GM10248 (cell line): ENCODE measurements at places on chromosomes 1 and 21.

GRCh38 chr1:203289281-203289981 lies 15.9 kb upstream of the BTG2 start:
- DNase-seq = peak; percentile 87

DNA sequence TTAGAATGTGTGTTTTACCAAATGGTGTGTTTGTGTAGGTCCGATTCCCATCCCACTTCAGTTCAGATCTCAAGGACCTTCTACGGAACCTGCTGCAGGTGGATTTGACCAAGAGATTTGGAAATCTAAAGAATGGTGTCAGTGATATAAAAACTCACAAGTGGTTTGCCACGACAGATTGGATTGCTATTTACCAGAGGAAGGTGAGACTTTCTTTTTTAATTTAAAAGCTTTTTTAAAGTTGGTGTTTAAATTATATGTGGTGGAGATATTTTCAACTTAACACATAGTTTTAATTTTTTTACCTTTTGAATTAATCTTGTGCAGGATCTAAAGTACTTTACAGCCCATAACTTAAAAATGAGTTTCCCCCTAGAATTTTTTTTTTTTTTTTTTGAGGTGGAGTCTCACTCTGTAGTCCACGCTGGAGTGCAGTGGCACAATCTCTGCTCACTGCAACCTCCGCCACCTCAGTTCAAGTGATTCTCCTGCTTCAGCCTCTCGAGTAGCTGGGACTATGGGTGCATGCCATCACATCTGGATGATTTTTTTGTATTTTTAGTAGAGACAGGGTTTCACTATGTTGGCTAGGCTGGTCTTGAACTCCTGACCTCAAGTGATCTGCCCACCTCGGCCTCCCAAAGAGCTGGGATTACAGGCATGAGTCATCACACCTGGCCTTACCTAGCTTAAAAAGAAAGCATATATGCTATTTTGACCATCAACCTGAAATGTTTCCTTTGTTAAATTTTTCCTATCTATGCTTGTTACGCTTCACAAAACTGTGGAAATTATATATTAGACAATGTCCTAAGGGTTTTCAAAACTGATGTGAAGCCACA lies 70.3 kb downstream of the PRKACB start:
- DNase-seq = no peak

DNA sequence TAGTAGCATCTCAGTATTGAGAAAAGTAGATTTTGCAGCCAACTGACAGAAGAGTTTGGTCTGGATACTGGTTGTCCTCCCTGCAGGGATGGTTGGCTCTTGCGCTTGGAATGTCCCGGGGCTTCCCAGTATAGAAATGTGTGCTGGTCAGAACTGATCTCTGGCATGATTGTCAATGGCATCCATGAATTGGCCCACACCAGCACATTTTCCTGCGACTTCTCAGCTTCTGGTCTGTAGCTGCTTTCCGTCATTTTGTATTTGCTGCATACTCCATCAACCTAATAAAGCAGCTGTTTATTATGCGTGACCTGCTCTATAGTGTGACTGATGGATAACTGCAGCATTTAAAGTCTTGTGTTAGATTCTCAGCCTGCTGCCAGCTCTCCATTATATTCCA lies 203.7 kb downstream of the S1PR1 start:
- DNase-seq = no peak

GRCh38 chr1:235290740-235291502 lies 37.1 kb downstream of the ARID4B start:
- DNase-seq = no peak

- DNase-seq = peak; percentile 71
Observed at GRCh38 chr1:27348861-27349783, 7.3 kb downstream of the SYTL1 start.

GRCh38 chr1:199151634-199152425 lies 513.0 kb downstream of the PTPRC start:
- peak; percentile 8 for DNase-seq

DNA sequence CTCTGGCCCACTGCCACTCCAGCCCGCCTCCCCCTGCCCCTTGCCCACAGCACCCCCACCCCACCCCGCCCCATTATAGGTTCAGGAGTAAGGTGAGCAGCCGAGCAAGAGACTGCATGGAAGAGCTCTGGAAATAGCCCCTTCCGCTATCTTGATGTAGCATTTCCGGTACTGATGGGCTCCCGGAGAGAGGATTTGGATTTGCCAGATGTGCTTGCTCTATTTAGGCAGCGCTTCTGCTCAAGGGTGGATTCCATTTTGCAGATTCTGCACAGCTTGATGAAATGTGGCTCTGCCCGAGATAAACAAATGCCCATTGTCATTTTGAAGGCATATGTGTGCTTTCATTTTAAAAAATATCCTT lies 6.9 kb downstream of the TGFB2 start:
- DNase-seq = no peak

DNA sequence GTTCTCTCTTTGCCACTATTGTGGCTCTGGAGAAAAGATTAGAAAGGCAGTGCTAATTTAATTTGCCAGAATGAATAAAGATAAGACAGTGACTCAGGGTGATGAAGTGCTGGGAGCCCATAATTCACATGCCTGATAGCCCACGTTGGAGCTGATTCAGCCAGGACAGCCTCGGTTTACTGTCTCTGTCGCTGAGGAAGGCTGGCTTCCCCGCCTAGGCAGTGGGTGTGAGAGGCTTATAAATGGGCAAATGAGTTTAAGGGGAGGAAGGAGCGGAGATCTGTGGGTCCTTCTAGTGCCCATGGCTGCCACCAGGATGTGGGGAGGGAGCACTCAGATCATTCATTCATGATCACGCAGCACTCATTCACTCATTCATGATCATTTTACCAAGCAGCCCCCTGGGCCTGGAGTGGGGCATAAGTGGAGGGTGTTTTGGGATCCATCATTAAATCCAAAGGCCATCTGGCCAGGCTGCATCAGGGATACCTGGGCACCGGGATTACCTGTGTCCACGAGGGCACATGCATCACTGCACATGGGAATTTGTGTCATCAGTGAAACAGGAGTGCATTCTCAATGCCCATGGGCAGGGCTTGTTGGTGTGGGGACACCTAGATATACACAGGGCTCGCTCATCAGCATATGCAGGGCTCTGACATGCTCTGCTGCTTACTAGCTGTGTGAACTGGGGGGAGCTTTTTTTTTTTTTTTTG lies 315.4 kb downstream of the MATN1 start:
- no peak for DNase-seq

GRCh38 chr1:158810311-158810710 lies 20.8 kb upstream of the MNDA start:
- no peak for DNase-seq

- DNase-seq = no peak
Observed at GRCh38 chr1:168631671-168632400, 55.4 kb downstream of the XCL1 start.

DNA sequence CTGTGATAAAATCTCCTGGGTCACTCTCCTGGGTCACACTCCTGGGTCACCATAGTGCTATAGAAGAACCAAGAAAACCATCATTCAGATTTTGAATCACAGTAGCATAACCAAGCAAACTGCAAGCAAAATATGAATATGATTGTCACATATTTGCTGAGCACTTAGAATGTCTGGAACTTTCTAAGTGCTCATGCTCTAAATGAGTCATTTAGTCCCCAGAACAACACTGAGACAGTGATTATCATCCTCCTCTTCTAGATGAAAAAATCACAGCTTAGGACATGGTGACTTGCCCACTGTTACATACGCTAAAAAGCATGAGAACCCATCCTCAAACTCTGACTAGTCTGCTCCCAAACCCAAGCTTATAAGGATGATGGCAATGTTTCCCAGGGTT lies 39.5 kb upstream of the DDAH1 start:
- DNase-seq = no peak

DNA sequence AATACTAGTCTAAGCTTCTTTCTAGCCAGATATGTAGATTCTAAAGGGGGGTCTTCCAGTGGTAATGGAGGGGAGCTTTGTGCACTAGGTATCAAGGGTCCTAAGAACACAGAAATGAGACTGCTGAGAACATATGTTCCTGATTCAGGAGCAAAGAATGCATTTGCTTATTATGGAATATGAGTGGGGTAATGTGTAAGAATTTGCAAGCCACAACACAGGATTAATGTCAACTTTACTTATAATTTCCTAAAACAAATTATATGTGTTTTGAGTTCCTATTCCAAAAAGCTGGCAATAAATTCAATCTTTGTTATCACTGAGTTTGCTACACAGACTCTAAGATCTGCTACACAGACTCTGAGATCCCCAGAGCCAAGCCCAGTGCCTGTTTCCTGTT lies 357.0 kb upstream of the PTBP2 start:
- no peak for DNase-seq

GRCh38 chr21:32886339-32886738 lies 114.8 kb upstream of the PAXBP1 start:
- no peak for DNase-seq
